Stimulated activated CD8-positive, alpha-beta memory T cell treated with anti-CD3 and anti-CD28 coated beads, Interleukin-2, amount 100 ng/mL, for 48 hours (primary cell): ENCODE measurements at places on chromosomes 3 and 15.

GRCh38 chr3:28699283-28699682 is 350.7 kb upstream of the AZI2 start:
- no peak for DNase-seq

- DNase-seq = no peak
Observed at GRCh38 chr3:127487196-127487595, 103.3 kb downstream of the TPRA1 start.

GRCh38 chr3:71587958-71588357 is 4.4 kb upstream of the FOXP1 start:
- no peak for DNase-seq

GRCh38 chr15:29889542-29890329 is 67.5 kb upstream of the TJP1 start:
- DNase-seq = no peak

GRCh38 chr3:122305818-122306621 is 19.0 kb upstream of the CSTA start:
- no peak for DNase-seq

GRCh38 chr3:155701882-155702465 is 42.9 kb downstream of the PLCH1 start:
- DNase-seq = no peak

DNA sequence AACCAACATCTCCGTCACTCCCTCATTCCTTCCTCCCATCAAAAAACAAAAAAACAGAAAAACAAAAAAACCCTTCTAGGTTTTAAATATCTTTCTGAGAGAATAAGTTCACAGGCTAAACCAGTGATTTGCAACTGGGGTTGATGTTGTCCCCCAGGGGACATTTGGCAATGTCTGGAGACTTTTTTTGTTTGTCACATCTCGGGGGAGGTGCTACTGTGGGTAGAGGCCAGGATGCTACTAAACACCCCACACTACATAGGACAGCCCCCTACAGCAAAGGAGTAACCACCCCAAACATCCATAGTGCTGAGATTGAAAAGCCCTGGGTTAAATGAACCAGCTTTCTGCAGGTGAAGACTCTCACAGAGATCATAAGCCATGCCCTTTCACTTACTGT is 17.0 kb upstream of the PROK2 start:
- no peak for DNase-seq

- no peak for DNase-seq
Observed at GRCh38 chr15:83200162-83200561, 7.5 kb downstream of the HDGFL3 start.
